ENCODE measurements at places on chromosomes 3 and 15.

DNA sequence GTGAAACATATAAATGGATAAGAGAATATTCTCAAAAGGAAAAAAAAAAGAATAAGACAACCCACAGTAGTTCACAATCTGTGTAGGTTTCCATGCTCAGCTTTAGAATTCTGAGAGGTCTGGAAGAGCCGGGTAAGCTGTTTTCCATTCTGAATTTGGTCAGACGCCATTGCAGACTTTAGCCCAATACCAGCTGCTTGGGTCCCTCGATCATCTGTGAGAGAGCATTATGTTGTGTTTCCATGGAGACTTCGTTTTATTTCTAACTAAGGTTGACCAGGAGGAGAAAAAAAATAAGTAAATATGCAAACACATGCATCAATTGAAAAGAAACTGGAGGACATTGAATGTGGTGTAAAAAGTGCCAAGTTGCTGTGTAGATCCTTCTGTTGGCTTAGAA is 25.5 kb downstream of the KCNAB1 start:
- no peak for DNase-seq

DNA sequence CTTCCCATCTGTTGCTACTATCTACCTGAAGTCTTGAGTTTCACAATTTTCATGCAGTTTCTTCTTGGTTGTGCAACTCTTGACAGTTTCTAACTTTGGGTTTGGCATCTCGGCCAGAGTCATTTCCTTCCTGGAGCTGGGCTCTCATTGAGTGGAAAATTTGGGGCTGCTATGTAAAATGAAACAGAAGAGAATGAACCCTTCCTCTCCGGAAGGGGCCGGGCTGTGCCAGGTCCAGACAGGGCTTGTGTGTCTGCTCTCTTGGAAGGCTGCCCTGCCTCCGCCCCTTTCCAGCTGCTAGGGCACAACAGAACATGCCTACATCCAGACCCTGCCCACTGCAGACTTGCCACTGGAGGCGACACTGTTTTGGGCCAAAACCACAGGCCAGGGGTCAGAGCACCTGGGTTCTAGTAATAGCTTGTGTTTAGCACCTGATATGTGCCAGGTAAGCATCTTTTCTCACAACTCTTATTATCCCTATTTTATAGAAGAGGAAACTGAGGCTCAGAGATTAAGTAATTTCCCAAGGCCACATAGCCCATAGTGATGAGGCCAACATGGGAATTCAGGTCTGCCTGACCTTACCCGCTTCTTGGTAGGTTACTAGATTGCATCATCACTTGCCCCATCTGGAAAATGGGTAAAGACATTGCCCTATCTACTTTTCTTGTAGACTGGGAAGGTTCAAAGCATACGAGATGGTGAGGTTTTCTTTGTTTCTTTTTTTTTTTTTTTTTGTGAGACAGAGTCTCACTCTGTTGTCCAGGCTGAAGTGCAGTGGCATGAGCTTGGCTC is 25.0 kb downstream of the IRAK2 start:
- DNase-seq: peak; percentile 98

DNA sequence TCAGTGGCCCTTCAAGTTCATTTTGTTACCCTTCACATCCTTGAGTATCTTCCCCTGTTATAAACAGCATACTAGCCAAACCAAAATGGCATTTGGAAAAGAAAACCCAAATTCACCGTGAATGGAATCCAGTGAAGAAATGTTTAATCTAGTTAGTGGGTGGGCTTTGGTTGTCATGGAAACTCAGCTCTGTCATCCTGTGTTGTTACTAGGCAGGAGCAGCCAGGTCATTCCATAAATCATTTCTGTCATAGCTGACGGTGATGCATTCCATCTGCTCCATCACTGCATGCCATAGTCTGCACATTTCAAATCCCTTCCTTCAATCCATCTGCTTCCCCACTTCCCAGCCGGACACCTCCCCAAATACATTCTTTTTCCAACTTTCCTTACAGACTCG is 140.4 kb upstream of the CGNL1 start:
- no peak for DNase-seq

- DNase-seq: no peak
Measured at GRCh38 chr15:58639992-58640391, 109.5 kb downstream of the ADAM10 start.

- peak; percentile 77 for DNase-seq
Measured at GRCh38 chr3:99895703-99896441, 78.2 kb downstream of the CMSS1 start.

- no peak for DNase-seq
Measured at GRCh38 chr15:34853001-34853758, 57.8 kb upstream of the ACTC1 start.

DNA sequence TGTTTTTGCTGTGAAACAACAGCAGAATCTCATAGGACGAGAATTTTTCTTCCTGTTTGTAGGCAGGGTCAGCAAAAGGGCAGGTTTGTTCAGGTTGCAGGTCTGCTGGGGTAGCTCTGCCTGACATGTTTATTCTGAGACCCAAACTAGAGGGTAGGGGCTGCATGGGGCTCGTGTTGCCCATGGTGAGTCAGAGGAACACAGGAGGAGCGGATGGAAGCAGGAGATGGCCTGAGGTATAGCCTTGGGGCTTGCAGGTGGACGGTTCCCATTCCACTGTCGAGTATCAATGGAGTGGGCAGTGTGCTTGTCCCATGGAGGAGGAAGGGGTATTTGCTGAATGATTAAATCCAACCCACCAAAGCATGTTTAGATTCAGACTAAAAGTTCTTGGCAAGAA is 138.9 kb downstream of the APBA2 start:
- DNase-seq: no peak

- peak; percentile 44 for DNase-seq
Measured at GRCh38 chr3:170848292-170848917, 21.6 kb downstream of the RPL22L1 start.

All from Kasumi-1 (cell line).